ENCODE measurements at places on chromosomes 11 and 22. TPM values are rescaled to one million over a fixed set of nuclear protein-coding genes. Genes with fewer than 3 reads are reported as not detected.

The APOBEC3H gene
- not detected for total RNA-seq

The CASP5 gene
- not detected for total RNA-seq

The OR9Q2 gene
- total RNA-seq = not detected

The PYGM gene
- total RNA-seq = 0.34 TPM

The C1QTNF5 gene
- 3.2 TPM for total RNA-seq

The JAML gene
- under 0.01 TPM for total RNA-seq

The KDM4E gene
- not detected for total RNA-seq

The AQP11 gene
- total RNA-seq = 4.3 TPM

The PHLDA2 gene
- 20.0 TPM for total RNA-seq

The NAALADL1 gene
- 4.6 TPM for total RNA-seq

The B3GAT1 gene
- 0.36 TPM for total RNA-seq

The MRGPRX3 gene
- total RNA-seq = not detected

The CRACR2B gene
- not detected for total RNA-seq

The KRTAP5-9 gene
- total RNA-seq = not detected

The CD3E gene
- total RNA-seq = not detected

The OR10S1 gene
- total RNA-seq = not detected

The TMPRSS4 gene
- total RNA-seq = not detected

The APLP2 gene
- 103 TPM for total RNA-seq

The KCNJ1 gene
- total RNA-seq = not detected

The FIBIN gene
- not detected for total RNA-seq

The CATSPERZ gene
- 0.67 TPM for total RNA-seq

The HBB gene
- not detected for total RNA-seq

The PHF21B gene
- total RNA-seq = not detected

The YAP1 gene
- total RNA-seq = 110 TPM

The LRP4 gene
- total RNA-seq = 2.4 TPM

The P2RX6 gene
- total RNA-seq = 4.0 TPM

The GRIA4 gene
- total RNA-seq = not detected

The CHRNA10 gene
- 0.73 TPM for total RNA-seq

The WNT7B gene
- total RNA-seq = not detected

The RIMBP3C gene
- total RNA-seq = 0.34 TPM

The NXPE4 gene
- not detected for total RNA-seq

The GNG3 gene
- total RNA-seq = not detected

The FAM118B gene
- total RNA-seq = 46.9 TPM

The TRAPPC4 gene
- 96.2 TPM for total RNA-seq

The SNAP29 gene
- 14.9 TPM for total RNA-seq

The RIMBP3B gene
- not detected for total RNA-seq

The DUSP8 gene
- 0.67 TPM for total RNA-seq

The C22orf23 gene
- 0.34 TPM for total RNA-seq

The PRAME gene
- total RNA-seq = 0.34 TPM

The DMC1 gene
- total RNA-seq = 0.69 TPM

The KCNJ11 gene
- not detected for total RNA-seq

The ZC3H12C gene
- total RNA-seq = 47.3 TPM

The OR52E8 gene
- not detected for total RNA-seq

The OR2AG2 gene
- 0.34 TPM for total RNA-seq

The TMPRSS6 gene
- total RNA-seq = not detected

The GPR83 gene
- total RNA-seq = under 0.01 TPM

The TEAD1 gene
- 256 TPM for total RNA-seq

The C11orf86 gene
- total RNA-seq = not detected

Data from melanocyte of skin (primary cell).